HTR-8/SVneo (cell line): ENCODE measurements at places on chromosomes 3 and 15.

DNA sequence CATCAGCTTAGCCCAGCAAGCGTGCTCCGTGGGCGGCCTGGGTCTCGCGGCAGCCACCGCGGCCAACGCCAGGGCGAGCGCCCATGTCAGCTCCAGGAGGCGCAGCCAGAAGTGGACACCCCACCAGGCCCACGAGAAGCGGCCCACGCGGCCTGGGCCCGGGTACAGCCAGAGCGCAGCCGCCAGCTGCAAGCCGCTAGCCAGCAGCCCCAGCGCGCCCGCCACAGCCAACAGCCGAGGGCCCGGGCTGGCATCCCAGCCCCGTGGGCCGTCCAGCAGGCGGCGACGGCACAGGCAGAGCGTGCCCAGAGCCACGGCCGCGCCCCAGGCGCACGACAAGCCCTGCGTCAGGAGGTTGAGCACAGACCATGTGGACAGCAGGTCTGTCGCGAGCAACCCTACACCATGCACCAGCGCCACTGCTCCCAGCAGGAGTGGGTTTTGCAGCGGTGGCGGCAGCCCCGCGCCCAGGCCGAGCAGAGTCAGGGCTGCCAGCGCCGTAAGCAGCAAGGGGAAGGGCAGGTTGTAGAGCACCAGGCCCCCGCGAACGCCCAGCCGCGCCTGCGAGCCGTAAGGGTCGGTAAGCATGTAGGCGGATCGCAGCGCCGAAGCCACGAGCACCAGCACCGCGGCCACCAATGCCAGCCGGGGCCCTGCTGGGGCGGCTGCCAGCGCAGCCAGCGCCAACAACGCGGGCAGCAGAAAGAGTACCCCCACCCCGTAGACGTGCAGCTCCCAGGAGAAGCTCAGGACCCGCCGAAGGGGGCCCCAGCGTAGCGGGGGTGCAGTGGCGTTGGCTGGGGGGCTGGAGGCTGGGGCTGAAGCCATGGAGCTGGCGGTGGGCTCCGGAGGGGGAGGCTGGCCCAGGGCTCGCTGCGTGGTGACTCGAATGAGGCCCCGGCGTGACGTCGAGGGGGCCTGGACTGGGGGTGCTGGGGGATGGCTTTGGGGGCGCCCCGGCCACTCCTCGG lies 4.9 kb downstream of the PRRT3 start:
- DNase-seq, result no peak

GRCh38 chr3:79018671-79019136 lies 749.1 kb downstream of the ROBO1 start:
- DNase-seq, result no peak

DNA sequence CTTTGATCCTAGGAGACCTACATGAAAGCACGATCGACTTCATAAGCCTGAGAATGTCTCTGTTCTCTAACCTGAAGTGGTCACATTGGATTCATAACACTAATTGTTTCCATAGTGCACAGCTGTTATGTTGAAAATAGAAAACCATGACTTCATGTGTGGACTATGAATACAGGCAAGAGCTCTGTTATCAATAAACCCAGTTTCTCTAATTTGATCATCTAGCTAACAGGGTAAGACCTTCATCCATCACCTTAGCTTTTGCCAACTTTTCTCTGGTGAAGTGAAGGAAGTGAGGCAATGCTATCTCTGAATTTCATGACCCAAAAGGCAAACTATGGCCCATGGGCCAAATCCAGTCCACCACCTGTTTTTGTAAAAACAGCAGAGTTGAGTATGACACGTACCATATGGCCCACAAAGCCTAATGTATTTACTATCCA lies 27.2 kb downstream of the ABI3BP start:
- no peak for DNase-seq

DNA sequence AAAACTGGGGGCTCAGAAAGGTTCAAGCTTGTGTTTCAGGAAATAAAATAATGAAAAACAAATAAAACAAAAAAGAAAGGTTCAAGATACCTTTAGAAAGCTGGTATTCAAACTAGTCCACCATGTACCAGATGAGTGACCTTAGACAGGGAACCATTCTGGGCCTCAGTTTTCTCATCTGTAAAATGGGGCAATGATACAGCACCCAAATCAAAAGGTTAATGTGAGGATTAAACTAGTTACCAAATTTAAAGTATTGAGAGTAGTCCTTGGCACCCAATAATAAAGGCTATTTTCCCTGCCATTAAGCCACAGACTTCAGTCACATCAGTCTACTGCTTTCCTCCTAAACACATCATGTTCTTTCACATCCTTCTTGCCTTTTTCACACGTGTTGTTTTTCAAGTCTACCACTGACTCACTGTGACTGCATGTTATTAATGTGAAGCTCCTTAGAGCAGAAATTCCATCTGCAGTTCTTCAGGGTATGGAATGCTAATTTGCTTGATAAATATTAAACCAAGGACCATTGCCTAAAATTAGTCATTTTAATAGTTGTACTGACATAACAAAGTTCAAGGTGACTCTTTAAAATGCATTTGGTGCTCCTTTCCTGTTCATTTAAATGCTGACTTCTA lies 19.9 kb downstream of the TAMM41 start:
- no peak for DNase-seq

DNA sequence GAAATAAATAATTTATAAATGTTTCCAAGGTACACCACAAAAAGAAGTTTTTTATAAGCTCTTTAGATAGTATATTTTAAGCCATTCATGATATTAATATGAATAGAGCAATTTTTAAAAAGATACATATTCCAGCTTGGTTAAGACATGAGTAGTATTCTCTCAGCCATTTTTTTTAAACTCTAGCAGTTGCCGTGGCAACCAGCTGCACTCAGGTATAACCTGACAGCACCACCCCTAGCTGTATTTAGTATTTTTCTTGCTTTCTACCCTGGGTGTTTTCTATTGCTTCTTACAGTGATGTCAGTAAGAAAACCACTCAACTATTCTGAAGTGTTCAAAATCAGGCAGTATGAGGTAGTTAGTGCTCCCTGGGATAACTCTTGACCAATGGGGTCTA lies 496.3 kb upstream of the CNTN3 start:
- DNase-seq, result no peak

DNA sequence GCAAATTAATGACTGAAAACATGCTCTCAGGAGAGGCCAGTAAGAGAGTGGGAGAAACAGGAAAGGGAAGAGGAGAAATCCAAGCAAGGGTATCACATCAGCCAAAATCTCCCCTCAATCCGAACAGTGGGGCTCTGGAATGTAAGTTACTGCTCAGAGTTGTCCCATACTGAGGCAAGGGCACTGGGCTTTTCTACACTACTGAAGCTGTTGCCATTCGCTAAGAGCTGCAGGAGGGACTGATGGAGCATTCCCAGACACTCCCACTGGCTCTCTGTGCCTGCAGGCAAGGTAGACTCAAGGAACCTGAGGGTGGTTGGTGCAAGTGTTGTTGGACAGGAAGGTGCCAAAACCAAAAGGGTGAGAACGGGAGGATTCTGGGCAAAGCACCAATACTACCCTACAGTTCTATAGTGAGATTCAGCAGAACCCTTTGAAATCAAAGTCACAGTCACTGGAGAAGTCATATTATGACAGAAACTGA lies 46.1 kb downstream of the NEK10 start:
- no peak for DNase-seq

DNA sequence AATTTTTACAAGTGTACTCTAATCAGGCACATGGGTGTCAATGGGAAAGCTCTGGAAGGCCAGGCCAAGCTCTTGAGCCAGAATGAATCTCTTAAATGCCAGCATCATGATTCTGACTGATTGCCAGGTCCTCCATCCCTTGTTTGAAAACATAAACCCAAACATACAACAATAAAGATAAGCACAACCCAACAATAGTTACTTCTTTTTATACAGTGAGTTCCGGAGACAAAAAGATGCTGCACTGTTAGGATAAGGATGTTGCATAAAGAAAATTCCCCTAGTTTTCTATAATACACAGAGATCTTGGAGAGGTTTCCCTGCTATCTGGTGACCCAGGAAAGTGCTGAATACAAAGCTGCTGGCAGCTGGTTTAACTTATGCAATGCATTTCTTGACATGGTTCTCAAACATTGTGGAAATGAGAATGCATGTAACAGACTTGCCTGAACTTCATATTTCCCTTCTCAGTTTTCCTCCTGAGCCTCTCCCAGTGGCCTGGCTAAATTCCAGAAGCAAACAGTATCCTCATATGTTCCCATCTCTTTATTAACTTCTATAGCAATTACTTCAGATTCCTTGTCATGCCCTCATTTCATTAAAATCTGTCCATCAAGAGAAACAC lies 180.1 kb upstream of the PRICKLE2 start:
- DNase-seq, result no peak

- DNase-seq, result peak; percentile 90
These were observed 1.3 kb upstream of the KLHL40 start for GRCh38 chr3:42683875-42684598.

DNA sequence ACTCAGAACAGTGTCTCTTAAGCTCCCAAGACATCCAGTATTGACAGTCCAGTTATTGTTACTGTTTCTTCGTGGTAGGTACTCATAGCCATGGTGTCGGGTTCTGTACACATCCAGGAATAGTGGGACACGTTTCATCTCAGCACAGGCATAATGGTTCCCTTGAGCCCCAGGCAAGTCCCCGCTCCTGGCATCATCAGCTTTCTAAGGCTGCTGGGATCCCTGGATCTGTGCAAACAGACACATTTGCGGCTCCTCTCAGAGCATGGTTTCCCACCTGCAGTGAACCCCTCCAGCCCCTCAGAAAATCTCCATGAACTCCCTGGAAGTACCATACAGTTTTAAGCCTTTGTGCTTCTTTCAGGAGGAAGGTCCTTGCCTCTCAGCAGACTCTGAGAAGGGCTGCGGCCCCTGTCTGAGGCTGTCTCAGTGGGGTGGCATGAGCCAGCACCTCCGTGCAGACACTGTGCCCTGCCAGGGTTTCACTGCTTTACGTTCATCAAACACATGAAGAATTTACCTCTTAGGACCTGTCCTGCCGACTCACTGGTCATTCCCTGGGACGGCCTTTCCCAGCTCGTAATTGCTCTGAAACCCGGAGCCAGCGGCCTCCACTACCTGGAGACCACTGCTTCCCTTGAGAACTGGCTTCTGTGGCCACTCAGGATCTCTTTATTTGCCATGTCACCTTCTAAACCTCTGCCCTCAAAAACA lies 124.9 kb downstream of the LRRK1 start:
- DNase-seq, result no peak

- DNase-seq, result no peak
These were observed 984 bp downstream of the FGF7 start for GRCh38 chr15:49423901-49424550.

DNA sequence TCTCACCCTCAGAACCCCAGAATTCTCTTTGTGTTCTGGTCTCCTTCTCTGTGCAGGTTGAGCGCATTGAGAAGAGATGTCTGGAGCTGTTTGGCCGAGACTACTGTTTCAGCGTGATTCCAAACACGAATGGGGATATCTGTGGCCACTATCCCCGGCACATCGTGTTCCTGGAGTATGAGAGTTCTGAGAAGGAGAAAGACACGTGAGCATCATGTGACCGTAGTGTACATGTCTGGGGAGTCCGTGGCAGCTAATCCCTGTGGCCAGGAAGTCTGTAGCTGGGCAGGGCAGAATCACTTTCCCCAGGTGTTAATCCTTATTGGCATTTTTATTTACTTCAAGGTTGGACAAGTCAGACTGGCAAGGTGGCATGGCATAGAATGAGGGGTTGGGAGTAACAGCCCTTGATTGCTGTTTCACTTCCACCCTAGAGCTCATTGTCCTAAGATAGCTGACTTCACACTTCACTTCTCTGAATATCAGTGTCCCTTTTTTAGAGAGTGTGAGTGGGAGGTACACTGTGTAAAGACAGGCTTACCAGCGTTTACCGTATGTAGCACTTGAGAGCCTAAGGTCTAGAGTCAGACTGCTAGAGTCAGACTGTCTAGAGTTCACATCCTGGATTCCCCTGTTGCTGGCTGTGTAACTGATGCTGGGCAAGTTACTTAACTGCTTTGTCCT lies 4.4 kb downstream of the MTMR14 start:
- DNase-seq, result no peak

DNA sequence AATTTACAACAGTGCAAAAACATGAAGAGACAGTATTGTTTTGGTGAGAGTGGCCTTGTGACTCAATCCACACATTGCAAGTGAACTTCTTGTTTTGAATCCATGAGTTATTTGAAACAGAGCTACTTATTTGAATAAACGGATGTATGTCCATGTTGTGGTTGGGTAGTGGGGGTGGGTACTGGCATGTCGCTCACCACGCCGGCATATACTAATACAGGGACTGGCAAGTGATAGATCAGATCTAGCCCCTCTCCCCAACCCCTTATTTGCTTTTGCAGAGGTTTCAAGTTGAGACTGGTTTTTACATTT lies 83.8 kb downstream of the EDEM1 start:
- DNase-seq, result no peak

GRCh38 chr15:64112904-64113303 lies 17.1 kb downstream of the SNX1 start:
- no peak for DNase-seq

DNA sequence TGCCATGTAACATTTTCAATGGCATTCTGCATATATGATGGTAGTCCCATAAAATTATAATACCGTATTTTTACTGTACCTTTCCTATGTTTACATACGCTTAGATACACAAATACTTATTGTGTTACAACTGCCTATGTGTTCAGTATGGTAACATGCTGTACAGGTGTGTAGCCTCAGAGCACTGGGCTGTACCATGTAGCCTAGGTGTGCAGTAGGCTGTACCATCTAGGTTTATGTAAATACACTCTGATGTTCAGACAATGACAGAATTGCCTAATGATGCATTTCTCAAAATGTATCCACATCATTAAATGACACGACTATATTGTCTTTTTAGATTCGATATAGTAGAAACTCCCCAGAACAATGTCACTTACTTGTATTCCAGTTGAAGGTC lies 22.7 kb downstream of the CD80 start:
- DNase-seq, result no peak

GRCh38 chr15:83775738-83776137 lies 121.8 kb downstream of the ADAMTSL3 start:
- no peak for DNase-seq

- DNase-seq, result no peak
These were observed 74.2 kb downstream of the SPSB4 start for GRCh38 chr3:141125351-141125750.

DNA sequence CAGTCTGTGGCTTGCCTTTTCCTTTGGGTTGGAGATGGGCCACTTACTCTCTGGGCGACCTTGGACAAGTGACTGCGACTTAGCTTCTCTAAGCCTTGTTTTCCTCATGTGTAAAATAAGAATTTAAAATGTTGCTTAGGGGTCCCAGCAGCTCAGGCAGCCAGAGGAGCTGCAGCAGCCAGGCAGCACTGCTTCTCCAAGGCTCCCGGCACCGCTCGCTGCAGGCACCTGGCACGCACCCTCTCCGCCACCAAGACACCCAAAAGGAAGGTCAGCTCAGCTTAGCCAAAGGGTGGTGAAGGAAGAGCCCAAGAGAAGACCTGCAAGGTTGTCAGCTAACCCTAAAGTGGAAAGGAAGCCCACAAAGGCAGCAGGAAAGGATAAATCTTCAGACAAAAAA lies 10.7 kb upstream of the AMOTL2 start:
- DNase-seq, result no peak

GRCh38 chr3:191137708-191138107 lies 61.3 kb upstream of the OSTN start:
- no peak for DNase-seq

DNA sequence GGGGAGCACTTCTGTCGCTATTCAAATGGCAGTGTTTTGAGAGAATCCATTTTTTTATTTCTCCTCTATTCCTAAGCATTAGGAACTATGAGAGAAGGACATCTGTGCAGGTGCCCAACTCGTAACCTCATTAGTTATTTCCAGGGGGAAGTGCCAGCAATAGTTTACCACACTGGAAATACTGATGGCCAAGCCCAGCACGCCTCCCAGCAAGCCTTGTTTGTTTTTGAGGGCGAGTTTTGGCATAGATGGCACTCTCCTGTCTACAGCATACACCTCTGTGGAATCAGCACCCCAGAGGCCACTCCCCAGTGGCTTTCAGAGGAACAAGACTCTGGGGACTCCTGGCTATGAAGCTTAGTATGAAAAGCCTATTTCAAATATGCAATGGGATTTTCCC lies 36.6 kb downstream of the FAN1 start:
- DNase-seq, result no peak
